ENCODE measurements at places on chromosomes 3 and 15.

GRCh38 chr3:195539479-195539878 lies 3.6 kb downstream of the PPP1R2 start:
- no peak for DNase-seq

DNA sequence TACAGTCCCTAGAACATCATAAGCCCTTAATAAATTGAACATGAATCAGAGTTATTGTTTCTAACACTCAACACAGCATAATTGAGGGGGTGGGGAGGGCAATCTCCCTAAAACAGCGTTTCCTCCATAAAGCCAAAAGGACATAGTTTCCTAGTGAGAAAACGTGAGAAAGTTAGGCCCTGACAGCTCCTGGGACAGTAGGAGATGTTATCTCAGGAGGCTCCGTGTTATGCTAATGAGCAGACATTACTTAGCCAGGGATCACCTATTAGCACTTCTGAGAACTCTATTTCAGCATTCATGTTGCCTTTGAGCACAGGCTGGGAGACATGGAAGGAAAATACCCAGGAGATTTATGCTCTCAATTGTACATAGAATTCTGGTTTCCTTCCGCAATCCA lies 229.1 kb upstream of the ADAMTS9 start:
- DNase-seq = no peak

- DNase-seq = no peak
Measured at GRCh38 chr3:69231929-69232440, 109.6 kb upstream of the LMOD3 start.

- DNase-seq = no peak
Measured at GRCh38 chr3:4972652-4973643, 6.3 kb upstream of the BHLHE40 start.

- no peak for DNase-seq
Measured at GRCh38 chr15:40943764-40944365, 9.4 kb upstream of the CHAC1 start.

GRCh38 chr3:112136959-112137693 lies 4.1 kb upstream of the GCSAM start:
- DNase-seq = no peak

- no peak for DNase-seq
Measured at GRCh38 chr3:18808429-18808828, 339.9 kb upstream of the KCNH8 start.

Data from stimulated activated CD4-positive, alpha-beta T cell treated with anti-CD3 and anti-CD28 coated beads, Interleukin-15, amount 100 ng/mL, for 1 hour (primary cell).